ENCODE measurements at places on chromosomes 12 and 14.
A peak's percentile ranks its signal among the peaks of the same experiment; 100 is the strongest.

GRCh38 chr14:96066976-96067375 lies 27.8 kb downstream of the C14orf132 start:
- no peak overlapping the region for H3K27ac ChIP-seq
- H3K27me3 ChIP-seq: no peaks in the 10 kb centered on the region
- no peaks in the 10 kb centered on the region for H3K4me1 ChIP-seq
- H3K4me3 ChIP-seq: no peak overlapping the region

DNA sequence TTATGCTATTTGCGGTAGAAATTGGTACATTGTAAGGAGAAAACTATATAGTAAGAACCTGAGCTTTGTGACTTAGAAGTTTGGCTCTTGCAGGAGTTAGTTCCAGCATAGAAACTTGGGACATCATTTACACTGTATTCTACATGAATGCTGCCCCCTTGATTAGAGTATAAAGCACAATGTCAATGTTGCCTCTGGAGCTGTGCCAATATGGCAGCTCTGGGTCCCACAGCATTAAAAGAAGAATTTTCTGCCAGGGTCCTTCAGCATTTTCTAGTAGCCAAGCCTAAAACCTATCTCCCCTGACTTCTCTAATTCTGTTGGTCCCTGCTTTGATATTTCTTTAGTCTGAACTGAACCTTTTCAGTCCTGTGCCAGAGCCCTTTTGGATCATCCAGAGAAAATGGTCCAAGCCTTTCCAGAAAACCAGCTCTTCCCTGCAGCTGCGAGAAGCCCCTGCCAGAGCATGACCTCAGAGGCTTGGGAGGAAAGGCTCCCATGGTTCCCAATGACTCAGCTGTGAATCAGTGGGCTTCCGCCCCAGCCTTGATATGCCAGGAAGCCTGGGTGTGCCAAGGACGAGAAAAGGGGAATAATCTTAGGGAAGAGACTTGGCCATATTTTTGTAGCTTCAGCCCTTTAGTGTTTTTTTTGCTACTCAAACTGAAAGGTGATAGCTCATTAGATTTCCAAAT lies 43.2 kb downstream of the PLEKHG7 start:
- no peaks in the 10 kb centered on the region for H3K27me3 ChIP-seq
- DNase-seq: no peak
- no peaks in the 10 kb centered on the region for H3K4me1 ChIP-seq
- peak overlapping the region; percentile 60 for H3K27ac ChIP-seq
- H3K36me3 ChIP-seq: no peaks in the 10 kb centered on the region

GRCh38 chr14:24706351-24706750 lies 72.4 kb upstream of the GZMB start:
- H3K27ac ChIP-seq: no peak overlapping the region
- peaks cover 5% of the 10 kb centered on the region for H3K4me1 ChIP-seq
- H3K27me3 ChIP-seq: no peaks in the 10 kb centered on the region
- no peak for DNase-seq
- H3K36me3 ChIP-seq: no peaks in the 10 kb centered on the region
- H3K4me3 ChIP-seq: no peak overlapping the region

GRCh38 chr12:38110026-38110699 lies 206.4 kb upstream of the ALG10B start:
- no peak overlapping the region for H3K4me3 ChIP-seq
- no peak for DNase-seq
- H3K27ac ChIP-seq: no peak overlapping the region
- no peaks in the 10 kb centered on the region for H3K4me1 ChIP-seq

DNA sequence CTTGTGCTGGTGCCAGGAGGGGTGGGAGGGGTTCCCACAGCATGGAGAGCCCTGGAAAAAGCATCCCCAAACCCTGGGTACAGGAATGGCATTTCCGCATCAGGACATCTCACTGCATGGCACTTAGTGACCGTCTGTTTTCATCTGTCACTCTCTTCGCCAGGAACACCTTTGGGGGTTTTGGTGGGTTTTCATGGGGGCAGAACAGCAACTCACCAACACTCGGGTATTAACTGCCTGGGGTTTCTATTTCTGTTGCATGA lies 3.5 kb downstream of the VSX2 start:
- H3K4me1 ChIP-seq: no peaks in the 10 kb centered on the region
- H3K4me3 ChIP-seq: no peak overlapping the region
- H3K27me3 ChIP-seq: peaks cover 91% of the 10 kb centered on the region
- H3K36me3 ChIP-seq: no peaks in the 10 kb centered on the region
- DNase-seq: no peak
- H3K27ac ChIP-seq: no peak overlapping the region

GRCh38 chr12:91502208-91502607 lies 319.6 kb upstream of the DCN start:
- H3K27me3 ChIP-seq: no peaks in the 10 kb centered on the region
- H3K4me1 ChIP-seq: no peaks in the 10 kb centered on the region
- H3K27ac ChIP-seq: no peak overlapping the region
- H3K36me3 ChIP-seq: no peaks in the 10 kb centered on the region

GRCh38 chr14:63478010-63478409 lies 65.2 kb downstream of the PPP2R5E start:
- no peaks in the 10 kb centered on the region for H3K4me1 ChIP-seq
- no peak overlapping the region for H3K27ac ChIP-seq
- DNase-seq: no peak

DNA sequence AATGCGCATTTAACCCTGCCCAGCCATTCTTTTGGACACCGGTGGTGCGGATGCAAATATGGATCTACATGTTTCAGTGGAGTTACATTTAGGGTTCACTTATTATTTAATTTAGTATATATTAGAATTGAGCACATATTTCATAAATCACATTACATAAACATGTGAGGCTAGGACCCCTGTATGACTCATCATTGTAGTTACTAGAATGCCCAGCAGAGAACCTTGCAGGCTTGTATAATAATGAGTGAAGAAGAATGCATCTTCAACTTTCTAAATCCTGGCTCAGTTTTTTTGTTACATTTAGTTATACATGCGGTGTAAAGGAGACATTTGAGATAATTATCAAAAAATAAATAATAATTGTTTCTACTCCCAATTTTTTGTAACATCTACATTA lies 369.0 kb downstream of the ATP23 start:
- no peaks in the 10 kb centered on the region for H3K4me1 ChIP-seq
- H3K27ac ChIP-seq: no peak overlapping the region
- H3K27me3 ChIP-seq: no peaks in the 10 kb centered on the region
- H3K4me3 ChIP-seq: no peak overlapping the region

DNA sequence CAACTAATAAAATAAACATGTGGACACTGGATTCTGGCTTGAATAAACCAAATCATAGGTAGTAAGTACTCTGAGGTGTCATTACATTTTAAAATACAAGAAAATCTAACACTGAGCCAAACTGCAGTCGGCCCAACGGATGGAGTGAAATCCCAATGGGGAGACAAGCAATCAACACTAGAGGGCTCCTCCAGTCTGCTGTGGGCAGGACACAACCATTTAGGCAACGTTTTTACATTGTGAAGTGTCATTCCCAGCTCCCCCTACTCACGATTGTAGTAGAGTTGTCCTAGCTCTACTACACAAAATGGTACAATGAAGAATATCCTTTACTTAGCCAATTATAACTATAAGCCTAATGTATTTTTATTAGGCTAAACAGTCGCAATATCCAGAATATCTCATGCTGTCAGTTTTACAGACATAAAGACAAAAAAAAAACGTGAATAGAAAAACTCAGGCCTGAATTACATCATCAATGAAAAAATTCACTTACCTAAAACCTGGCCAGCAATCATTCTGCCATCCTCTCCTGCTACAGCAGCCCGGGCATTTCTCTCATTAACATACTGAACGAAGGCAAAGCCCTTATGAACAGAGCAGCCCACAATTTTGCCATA lies 35.7 kb downstream of the HNRNPC start:
- no peaks in the 10 kb centered on the region for H3K27me3 ChIP-seq
- peaks cover 34% of the 10 kb centered on the region for H3K36me3 ChIP-seq
- H3K4me3 ChIP-seq: no peak overlapping the region
- no peak overlapping the region for H3K27ac ChIP-seq

- no peak overlapping the region for H3K4me3 ChIP-seq
- H3K36me3 ChIP-seq: no peaks in the 10 kb centered on the region
- H3K27ac ChIP-seq: peak overlapping the region; percentile 15
- peak; percentile 93 for DNase-seq
- H3K27me3 ChIP-seq: no peaks in the 10 kb centered on the region
- H3K4me1 ChIP-seq: peaks cover 36% of the 10 kb centered on the region
Observed at GRCh38 chr14:64762044-64763034, 58.1 kb downstream of the PLEKHG3 start.

DNA sequence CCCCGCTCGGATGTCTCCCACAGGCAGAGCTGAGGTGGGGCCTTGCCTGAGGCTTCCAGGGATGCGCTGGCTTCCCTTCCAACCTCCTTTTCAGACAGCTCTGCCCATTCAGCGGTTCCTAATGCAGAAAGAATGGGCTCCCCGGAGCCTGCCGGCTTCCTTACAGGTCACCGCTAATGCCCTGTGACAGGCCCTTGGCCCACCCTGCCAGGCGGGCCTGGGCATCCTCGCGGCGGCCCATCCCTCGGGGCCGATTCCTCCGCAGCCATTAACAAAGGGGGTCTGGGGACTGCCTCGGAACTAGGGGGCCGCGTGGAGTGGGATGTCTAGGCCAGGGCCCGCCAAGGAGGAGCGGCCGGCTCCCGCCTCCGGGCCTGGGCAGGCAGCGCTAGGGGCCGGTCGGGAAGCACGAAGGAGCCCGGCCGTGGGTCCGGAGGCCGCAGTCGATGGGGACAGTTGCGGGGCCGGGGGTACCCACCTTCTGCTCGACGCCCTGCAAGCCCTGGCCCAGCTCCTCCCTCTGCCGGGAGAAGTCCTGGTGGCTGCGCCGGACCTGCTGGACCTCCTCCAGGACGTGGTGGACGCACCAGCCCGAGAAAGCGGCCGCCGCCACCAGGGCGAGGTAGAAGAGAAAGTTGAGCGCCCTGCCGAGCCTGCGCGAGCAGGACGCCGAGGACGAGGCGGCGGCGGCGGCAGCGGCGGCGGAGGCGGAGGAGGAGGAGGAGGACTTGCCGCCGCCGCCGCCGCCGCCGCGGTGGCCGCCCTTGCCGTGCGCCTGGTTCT lies 738 bp downstream of the CKAP4 start:
- no peaks in the 10 kb centered on the region for H3K27me3 ChIP-seq
- H3K4me1 ChIP-seq: peaks cover 10% of the 10 kb centered on the region
- peak overlapping the region; percentile 73 for H3K4me3 ChIP-seq

DNA sequence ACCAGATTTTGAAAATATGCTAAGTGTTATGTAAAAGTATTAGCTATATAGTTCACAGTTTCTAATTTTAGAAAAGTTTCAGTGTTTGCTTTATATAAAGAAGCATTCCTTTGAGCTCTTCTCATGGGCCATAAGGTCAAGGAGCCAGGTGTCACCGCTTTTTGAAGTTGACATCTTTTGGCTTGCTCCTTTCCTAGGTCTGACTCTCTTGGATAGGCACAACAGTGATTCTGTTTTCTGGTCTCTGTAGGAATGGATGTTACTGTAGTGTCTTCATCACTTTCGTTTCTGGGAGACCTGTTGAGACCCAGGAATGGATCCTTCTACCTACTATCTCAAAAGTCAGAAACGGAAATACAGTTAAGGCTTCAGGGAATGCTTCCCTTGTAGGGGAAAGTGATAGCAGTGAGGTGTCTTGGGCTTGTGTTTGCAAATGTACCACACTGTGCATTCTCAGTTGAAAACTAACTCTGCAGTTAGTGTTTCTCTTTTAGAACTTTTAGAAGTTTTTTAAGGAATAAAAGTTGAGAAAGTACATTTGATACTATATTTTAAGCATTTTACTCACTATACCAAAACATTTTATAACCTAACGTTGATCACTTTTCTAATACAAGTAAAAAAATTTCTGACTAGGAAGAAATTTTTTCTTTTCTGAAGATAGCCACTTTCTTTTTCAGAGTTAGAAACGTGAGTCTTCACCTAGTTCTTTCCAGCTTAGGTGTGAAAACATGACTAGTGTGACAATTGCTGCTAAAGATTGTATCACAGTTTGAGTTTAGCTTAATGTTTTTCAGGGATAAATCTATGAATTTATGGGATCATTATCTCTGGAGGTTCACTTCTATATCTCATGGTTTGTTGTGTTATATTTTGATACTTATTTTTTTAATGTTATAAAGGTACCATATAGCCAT lies 20.8 kb downstream of the VRK1 start:
- no peak overlapping the region for H3K27ac ChIP-seq
- no peak for DNase-seq
- H3K36me3 ChIP-seq: no peaks in the 10 kb centered on the region
- no peak overlapping the region for H3K4me3 ChIP-seq
- H3K27me3 ChIP-seq: no peaks in the 10 kb centered on the region

DNA sequence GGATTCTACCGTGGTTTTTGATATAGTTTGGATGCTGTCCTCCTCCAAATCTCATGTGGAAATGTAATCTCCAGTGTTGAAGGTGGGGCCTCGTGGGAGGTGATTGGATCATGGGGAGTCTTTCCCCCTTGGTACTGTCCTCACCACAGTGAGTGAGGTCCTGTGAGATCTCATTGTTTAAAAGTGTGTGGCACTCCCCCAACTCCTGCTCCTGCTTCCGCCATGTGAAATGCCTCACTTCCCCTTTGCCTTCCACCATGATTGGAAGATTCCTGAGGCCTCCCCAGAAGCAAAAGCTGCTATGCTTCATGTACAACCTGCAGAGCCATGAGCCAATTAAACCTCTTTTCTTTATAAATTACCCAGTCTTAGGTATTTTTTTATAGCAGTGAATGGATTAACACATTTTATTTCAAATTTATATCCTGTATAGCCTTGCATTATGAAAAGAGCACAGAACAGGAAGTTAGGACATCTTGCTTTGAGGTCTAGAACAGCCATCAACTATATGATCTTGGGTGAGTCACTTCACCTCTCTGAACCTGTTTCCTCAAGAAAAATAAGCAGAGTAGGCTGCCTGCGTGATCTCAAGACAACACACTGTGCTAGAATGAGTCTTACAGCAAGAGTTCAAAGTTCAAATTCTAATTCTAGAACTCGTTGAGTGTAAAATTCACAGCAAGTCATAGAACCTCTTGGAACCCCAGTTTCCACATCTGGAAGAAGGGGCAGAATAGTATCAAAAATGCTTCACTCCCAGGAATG lies 160.9 kb upstream of the EEA1 start:
- no peaks in the 10 kb centered on the region for H3K27me3 ChIP-seq
- H3K36me3 ChIP-seq: no peaks in the 10 kb centered on the region
- no peak overlapping the region for H3K27ac ChIP-seq
- no peaks in the 10 kb centered on the region for H3K4me1 ChIP-seq
- no peak overlapping the region for H3K4me3 ChIP-seq

GRCh38 chr12:129269756-129270495 lies 416.6 kb downstream of the GLT1D1 start:
- no peak for DNase-seq
- no peak overlapping the region for H3K27ac ChIP-seq
- H3K36me3 ChIP-seq: no peaks in the 10 kb centered on the region
